Right hindlimb (tissue), 1 donor: ENCODE measurements at places on chromosomes 4 and X.

DNA sequence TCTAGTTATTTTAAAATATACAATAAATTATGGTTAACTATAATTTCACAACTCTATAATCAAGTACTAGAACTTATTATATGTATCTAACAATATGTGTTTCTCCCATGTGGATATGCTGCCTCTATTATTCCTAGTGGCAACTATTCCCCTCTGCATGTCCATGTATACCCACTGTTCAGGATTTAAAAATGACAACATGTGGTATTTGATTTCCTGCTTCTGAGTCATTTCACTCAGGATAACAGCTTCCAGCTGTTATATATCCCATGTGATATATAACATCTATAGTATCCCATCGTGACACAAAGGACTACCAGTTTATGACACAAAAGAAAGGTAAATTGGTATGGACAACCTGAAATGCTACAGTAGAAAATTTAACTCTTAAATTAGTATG lies 167.4 kb upstream of the TACR3 start:
- no peak for DNase-seq

DNA sequence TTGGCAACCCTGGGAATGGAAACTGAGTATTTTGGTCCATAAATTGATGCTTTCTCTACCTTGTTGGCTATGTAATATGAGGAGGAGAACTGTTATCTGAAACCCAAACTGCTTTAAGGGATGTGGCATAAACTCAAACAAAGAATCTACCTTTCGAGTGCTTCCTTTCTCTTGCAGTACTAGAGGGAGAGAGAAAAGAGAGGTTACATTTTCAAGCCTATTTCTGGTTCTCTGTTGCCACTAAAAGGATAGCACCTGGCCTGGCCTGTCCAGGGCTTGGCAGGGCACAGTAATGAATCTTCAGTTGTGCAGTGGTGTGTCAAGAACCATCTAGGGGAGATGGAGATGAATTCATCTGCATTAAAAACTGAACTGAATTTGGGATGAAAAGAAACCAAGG lies 308.6 kb downstream of the PTTG2 start:
- no peak for DNase-seq

- no peak for DNase-seq
Observed at GRCh38 chr4:142358656-142359055, 487.4 kb downstream of the INPP4B start.

GRCh38 chr4:109278594-109279031 lies 23.8 kb downstream of the COL25A1 start:
- DNase-seq, result no peak

DNA sequence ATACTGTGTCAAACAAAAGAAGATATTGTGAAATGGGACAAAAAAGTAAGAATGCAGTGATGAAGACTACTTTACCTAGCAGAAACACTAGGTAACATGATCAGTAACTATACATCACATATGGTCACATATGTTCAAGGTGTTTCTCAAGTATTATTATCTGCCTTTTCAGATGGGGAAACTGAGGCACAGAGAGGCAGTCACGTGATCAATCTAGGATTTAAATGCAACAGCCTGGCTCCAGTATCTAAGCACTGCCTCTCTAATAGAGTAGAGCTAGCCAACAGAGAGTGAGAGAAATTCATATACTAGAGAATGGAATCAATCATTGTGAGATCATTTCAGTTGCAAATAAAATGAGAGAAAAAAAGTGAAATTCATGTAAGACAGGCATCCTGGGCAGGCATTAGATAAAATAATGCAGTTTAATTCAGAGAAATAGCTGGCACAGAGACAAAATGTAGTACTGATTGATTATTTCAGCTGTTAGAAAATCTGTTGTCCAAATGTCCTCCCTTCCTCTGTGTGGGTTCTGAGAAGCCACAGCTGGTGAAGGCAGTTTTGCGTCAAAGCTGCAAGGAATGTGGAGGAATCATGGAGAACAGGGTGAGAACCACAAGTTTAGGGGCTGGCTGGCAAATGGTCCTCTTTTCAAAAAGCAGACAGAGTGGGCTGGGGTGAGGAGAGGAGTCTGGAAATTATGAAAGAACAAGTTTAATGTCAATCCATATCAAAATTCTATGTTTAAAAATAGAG lies 26.0 kb downstream of the SMIM43 start:
- peak; percentile 29 for DNase-seq

GRCh38 chr4:113445286-113445685 lies 316.3 kb downstream of the CAMK2D start:
- DNase-seq, result peak; percentile 43

GRCh38 chr4:6747294-6748051 lies 31.5 kb downstream of the BLOC1S4 start:
- DNase-seq, result peak; percentile 54

DNA sequence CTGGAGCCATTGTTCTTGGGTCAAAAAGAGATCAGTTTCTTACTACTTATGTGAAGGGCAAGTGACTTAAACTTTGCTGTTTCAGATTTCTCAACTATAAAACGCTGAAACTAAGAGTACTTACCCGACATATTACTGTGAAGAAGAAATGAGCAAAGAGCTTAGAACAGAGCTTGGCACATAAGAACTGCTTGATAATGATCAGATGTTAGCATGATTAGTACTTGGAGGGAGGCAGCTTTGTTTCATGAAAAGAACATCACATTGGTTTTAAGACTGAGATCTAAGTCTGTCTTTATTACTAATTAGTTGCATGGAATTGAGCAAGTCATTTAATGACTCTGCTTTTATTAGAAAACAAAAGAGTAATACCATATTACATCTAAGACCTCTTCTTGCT lies 169.1 kb downstream of the ARHGAP24 start:
- no peak for DNase-seq

GRCh38 chr4:24924309-24924781 lies 11.5 kb upstream of the CCDC149 start:
- no peak for DNase-seq

DNA sequence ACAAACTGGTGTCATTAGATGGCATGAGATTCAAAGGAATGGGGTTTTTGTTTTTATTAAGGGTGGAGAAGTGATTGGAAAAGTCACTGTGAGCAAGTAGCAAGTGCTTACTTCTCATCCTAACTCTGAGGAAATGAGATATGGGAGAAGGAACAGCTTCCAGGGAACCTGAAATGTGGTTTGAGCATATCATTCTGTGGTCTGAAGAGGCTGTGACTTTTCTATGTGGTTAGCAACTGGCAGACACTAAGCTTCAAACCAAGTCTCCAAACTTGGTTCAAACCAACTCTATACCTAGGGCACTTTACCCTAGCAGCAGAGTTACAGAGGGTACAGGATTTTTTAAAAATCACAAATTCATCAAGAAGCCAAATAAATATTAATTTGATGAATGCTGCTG lies 58.2 kb downstream of the DCLK2 start:
- no peak for DNase-seq

- no peak for DNase-seq
Observed at GRCh38 chr4:8648296-8648695, 55.7 kb downstream of the CPZ start.

GRCh38 chr4:100208964-100209363 lies 18.7 kb upstream of the DDIT4L start:
- no peak for DNase-seq

- peak; percentile 6 for DNase-seq
Observed at GRCh38 chrX:88883200-88883599, 136.2 kb downstream of the CPXCR1 start.
